ENCODE measurements at places on chromosomes 3 and 15.

DNA sequence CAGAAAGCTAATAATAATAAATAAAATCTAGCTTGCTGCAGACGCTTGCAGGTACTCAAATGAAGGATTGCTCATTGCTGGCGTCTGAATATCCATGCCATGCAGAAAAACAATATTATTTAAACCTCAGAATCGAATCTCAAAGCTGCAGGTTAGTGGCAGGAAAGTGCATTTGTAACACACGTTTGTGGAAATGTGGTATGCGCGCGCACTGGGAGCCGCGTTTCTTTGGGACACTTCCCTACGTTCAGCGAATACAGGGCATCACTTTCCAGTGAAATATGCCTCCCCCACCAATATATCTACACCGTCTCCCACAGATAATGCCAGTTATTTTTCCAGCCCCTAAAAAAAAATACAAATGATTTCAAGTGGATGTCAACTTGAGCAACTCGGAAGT lies 37.1 kb downstream of the ZIC4 start:
- no peak for DNase-seq

DNA sequence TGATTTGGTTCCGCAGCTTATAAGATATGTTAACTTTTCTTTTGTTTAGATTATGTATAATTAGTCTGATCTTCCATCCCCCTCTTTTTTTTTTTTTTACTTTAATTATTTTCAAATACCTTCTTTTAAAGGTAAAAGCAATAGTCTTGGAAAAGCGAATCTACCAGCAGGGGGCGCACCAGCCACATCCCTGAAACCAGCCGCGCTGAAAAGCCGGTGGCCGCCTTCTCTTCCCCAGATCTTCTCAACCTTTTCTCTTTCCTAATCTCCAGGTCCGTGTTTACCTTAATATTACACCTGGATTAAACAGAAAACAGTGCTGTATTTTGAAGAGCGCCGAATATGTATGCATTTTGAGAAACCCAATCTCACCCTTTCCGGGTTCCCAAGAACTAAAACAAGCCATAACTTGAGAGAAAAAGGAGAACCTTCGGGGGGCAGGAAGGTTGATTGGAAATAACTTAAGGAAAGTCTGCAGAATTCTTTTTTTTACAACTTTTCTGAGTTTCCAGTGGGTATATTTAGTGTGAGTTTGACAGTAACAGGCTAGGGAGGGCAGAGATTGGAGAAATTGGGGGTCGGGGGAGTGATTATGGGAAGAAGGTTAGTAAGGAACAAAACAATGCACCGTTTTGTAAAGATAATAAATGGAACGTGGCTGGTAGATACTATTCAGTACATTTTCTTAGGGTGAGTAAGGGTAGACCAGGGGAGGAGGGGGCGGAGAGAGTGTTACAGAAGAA lies 2.0 kb upstream of the SOX2 start:
- no peak for DNase-seq

DNA sequence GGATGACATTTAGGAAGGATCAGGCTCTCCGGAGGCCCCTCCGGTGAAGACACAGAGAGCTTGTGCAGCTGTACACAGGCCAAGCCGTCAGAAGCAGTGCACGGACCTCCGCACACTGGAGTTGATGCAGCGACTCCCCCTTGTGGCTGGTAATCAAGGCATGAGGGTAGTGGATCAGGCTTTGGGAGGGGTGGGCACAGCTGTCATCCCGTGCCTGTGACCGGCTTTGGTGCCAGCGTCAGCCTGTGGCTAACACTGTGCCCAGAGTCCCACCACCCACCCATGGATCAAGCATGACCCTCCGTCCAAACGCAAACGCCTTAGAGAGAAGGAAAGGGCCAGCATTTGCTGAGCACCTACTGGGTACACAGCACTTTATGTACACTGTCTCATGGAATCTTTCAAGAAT lies 8.2 kb upstream of the GRIP2 start:
- no peak for DNase-seq

DNA sequence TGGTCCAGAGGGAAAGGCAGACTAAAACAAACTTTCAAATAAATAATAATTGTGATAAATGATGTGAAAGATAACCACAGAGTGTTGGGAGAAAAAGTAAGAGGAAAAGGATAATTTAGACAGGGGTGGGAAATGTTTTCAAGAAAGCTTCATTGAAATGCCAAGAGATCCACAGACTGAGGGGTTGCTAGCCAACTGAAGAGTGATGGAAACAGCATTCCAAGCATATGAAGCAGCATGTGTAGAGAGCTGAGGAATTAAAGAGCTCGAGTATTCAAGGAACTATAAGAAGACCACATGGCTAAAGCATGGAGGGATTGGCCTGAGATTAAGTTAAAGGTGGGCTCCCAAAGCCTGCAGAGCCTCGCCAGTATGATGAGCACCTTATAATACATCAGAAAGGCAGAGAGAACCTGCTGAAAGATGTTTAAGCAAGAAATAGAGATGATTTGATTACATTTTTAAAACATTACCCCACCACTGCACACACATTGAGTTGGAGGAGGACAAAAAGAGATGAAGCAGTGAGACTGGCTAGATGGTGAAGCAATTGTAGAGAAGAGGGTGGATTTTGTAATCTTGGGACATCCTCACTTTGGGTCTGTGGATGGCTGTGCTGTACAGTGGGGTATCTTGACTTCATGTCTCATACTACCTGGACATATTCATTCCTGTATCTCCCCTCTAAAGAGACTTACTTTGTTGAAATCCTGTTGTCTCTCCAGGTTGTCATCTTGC lies 100.8 kb downstream of the STAC start:
- DNase-seq, result no peak

DNA sequence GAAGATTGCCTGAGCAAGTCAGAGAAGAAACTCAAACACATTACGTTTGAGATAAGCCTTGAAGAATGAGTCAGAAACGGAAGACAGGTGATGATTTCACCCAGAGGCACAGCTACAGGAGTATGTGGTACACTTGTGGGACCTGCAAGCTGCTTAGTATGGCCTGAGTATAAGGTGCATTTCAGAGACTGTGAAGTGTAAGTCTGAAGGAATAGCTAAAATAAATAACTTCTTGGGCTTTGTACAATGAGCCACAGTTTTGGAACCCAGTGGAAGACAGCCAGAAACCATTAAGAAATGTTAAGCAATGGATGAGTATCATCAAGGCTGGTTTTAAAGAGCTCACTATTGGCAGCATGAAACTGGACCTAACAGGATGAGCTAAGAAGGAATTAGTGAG lies 826.2 kb downstream of the ROBO1 start:
- no peak for DNase-seq

DNA sequence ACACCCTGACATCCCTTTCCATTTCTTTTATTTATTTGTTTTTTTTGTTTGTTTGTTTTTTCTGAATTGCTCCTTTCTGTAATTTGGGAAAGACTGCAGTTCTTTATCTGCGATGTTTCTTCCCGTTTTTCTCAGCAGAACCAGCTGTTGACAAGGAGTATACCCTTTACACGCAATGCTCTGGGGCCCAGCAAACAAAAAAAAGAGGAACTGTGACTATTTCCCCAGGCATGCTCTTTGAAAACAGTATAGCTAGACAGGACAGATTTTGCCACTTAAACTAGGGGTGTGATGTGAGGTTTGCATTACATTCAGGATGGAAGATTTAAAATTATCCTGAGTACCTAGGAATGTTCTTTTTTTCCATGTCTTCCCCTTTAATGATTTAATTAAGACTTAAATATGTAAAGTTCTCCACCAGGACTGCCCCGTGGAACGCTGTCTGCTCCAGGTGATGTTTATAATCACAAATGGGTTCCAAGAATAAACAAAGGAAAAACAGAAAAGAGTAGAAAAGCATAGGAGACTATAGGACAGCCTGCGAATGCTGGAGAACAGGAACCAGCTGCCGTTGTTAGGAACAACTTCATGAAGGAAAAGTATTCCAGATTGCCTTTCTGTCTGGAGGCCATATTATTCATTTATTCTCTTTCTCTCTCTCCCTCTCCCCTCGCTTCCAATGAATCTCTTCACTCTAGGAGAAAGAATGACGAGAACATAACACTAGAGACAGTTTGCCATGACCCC lies 43.3 kb downstream of the TGFBR2 start:
- DNase-seq, result no peak

- DNase-seq, result no peak
These were observed 40.5 kb upstream of the ARPP21 start for GRCh38 chr3:35598804-35599203.

DNA sequence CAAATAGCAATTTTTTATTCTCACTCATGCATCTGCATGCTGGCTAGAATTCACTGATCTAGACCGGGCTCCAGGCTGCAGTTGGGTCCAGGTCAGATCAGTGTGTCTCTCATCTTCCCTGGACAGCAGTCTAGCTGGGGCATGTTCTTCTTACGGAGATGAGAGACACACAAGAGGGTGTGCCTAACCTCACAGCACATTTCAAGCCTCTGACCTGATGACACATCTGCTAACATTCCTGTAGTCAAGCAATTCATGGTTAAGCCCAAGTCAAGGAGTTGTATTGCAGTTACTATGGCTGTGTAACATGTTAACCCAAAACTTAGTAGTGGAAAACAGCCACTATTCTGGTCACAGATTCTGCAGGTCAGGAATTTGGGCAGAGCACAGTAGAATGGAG lies 13.1 kb downstream of the BSN start:
- DNase-seq, result no peak

GRCh38 chr3:30299674-30300385 lies 306.6 kb upstream of the TGFBR2 start:
- no peak for DNase-seq

GRCh38 chr3:9721015-9721699 lies 10.4 kb upstream of the BRPF1 start:
- DNase-seq, result no peak

GRCh38 chr3:128933922-128934253 lies 54.5 kb downstream of the ACAD9 start:
- no peak for DNase-seq

DNA sequence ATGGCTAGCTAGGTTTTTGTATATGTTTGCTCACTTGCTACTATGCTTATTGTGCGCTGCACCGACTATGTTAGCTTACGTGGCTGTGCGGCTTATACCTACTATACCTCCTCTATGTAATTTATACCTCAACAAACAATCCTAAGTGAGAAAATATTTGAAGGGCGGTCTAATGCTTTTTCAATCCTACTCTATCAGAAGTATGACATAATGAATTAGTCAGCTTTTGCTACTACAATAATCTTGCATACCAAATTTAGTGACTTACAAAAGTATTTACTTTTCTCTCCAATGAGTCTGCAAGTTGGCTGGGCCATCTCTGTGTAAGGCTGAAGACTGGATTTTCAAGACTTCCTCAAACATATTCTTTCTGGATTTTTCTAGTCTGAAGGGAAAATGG lies 391.2 kb upstream of the NECTIN3 start:
- DNase-seq, result no peak

DNA sequence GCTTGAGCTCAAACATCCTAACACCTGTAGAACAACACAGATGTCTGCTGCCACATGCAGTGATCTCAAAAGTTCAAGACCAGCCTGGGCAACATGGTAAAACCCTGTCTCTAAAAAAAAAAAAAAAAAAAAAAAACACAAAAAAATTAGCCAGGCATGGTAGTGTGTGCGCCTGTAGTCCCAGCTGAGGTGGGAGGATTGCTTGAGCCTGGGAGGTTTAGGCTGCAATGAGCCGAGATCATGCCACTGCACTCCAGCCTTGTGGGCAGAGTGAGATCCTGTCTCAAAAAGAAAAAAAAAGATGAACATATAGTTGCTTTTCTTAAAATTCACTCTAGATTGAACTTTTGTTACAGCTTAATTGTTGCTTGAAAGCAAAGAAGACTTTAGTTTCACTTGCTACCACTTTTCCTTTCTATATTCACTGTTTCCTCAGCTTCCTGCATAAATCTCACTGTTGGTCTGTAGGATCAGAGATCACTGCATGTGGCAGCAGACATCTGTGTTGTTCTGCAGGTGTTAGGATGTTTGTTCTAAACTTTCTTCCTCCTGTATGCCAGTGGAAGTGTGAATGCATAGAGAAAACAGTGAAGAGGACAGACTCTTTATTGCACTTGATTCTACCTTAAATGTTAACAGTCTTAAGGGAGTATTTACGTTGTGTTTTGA lies 12.6 kb downstream of the RAB11A start:
- no peak for DNase-seq

- no peak for DNase-seq
These were observed 24.0 kb downstream of the OSBPL10 start for GRCh38 chr3:31957106-31957505.

DNA sequence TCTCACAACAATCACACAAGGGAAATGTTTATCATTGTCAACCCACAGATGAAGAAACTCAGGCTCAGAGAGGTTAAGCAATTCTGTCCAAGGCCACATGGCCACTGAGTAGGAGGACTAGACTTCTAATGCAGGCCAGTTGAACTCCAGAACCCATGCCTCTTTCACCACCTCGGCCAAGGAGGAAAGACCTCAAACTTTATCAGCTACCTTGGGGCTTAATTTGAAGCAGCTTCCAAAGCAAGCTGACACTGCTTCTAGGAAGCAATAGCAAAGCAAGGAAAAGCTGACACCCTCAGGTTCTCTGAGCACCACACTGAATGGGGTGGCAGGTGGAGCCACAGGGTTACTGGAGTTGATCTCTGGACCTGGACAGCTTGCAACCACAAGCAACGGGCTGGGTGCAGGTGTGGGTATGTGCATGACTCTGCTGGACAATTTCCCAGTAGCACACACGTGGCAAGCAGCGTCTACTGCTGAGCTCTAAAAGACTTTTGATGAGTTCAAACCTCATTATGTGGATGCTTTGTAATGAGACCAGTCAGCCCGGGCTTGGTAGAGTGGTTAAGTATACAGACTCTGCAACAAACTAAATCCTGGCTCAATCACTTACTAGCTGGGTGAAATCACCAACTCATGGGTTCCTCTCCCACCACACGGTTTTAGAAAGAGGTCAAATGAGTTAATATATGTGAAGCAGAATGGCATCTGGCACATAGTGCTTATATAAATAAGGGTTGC lies 23.1 kb downstream of the CCNL1 start:
- no peak for DNase-seq

GRCh38 chr3:25046911-25047771 lies 380.9 kb upstream of the RARB start:
- no peak for DNase-seq

- DNase-seq, result no peak
These were observed 122.6 kb upstream of the EPHA3 start for GRCh38 chr3:88984832-88985231.

DNA sequence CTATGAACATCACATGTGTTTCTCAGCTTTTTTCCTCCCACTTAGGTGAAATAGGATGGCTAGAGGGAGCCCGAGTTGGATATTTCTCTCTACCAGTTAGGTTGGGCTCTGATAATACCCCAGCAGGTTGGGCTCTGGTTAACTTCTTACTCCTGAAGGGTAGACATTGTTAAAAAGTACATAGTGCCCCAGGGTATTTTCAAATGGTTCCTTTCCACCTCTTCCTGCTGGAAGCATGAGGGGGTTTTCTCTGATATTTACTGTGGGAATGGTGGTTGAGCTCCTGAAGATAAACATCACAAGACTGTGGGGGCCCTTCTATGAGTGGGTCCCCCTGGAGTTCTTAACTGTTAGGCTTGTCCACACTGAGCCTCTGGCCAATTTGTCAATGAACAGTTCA lies 36.1 kb upstream of the SPESP1 start:
- DNase-seq, result no peak

- DNase-seq, result no peak
These were observed 149.0 kb downstream of the PGPEP1L start for GRCh38 chr15:98858610-98859023.

- no peak for DNase-seq
These were observed 611.9 kb upstream of the CCDC54 start for GRCh38 chr3:106765342-106765741.

- DNase-seq, result no peak
These were observed 3.4 kb upstream of the TSPAN3 start for GRCh38 chr15:77074350-77074749.

GRCh38 chr3:124838963-124839362 lies 48.2 kb downstream of the ITGB5 start:
- no peak for DNase-seq

Measured in esophagus squamous epithelium (tissue), 5 donors.